Endothelial cell of umbilical vein (primary cell): ENCODE measurements at places on chromosomes 12 and 14. TPM values are rescaled to one million over a fixed set of nuclear protein-coding genes. Genes with fewer than 3 reads are reported as not detected.

DNA sequence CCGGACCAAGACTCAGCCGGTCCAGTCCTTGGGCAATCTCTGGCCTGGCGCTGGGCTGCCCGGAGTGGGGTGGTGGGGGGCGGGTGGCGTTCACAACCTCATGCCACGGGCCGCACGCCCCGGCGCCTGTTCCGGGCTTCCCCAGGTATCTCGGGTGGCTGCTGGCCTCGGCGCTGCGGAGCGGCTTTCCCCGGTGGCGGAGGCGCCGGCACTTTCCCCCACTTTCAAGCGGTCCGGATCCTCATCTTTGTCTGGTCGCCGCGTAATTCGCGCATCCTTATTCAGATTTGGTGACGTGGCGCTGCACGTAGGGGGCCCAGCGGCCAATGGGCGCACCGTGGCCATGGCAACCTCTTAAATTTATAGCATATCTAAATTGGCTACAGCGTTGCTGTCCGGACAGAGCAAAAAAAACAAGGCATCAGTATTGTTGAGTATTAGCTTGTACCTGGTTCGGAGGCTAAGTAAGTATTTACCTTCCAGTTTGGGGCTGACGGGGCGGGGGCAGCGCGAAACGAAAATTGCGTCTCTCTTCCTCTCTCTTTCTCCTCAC is at the start of gene LHX5:
Gene LHX5 (minus strand): TSS at position 253 of the 553 bp plus-strand sequence. CDS start 373 bp downstream, outside the sequence.
- H3K27me3 ChIP-seq, result peaks cover 91% of the 10 kb centered on the region
- no peak for DNase-seq
- no peaks in the 10 kb centered on the region for H3K36me3 ChIP-seq
- no peaks in the 10 kb centered on the region for H3K4me1 ChIP-seq

NPFF gene
- not detected in 2 replicates for total RNA-seq

DNA sequence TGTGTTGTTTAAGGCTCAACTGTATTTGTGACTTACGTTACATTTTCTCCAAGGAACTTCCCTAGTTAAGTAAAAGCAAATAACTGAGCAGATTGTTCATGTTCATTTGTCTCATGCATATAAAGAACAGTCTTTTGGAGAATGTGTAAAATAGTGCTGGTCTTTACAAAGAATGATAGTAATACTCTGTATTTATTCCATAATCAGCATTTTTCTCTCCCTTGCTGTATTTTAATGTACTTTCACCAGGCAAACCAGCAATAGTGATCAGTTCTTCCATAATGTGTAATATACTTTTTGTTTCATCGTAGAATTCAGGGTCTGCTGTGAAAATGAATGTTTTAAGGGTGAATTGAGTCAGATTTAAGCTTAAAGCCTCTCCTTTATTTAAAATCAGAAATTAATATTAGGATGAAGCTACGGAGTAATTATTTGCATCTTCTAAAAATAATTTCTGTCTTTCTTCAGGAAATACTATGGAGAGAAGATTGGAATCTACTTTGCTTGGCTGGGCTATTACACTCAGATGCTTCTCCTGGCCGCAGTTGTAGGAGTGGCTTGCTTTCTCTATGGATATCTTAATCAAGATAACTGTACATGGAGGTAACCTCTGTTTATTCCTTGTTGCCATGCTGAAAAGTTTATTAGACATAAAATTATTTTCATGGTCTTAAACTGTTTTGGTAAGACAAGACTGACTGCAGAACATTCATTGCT is 141.1 kb downstream of the ANO6 start:
- H3K4me3 ChIP-seq, result no peak overlapping the region
- no peaks in the 10 kb centered on the region for H3K36me3 ChIP-seq
- DNase-seq, result no peak
- no peak overlapping the region for H3K27ac ChIP-seq

FAM90A1 gene
- not detected in 2 replicates for total RNA-seq

DHRS2 gene
- 0.44 TPM in 1 of 2 replicates, not detected in the other for total RNA-seq

- no peak overlapping the region for H3K27ac ChIP-seq
- DNase-seq, result no peak
- no peaks in the 10 kb centered on the region for H3K27me3 ChIP-seq
- H3K4me1 ChIP-seq, result peaks cover 22% of the 10 kb centered on the region
These were observed 9.9 kb upstream of the GYS2 start for GRCh38 chr12:21614506-21614905.

TAS2R31 gene
- total RNA-seq, result 3.2 and 4.3 TPM in 2 replicates

- H3K27ac ChIP-seq, result no peak overlapping the region
- H3K27me3 ChIP-seq, result no peaks in the 10 kb centered on the region
- DNase-seq, result no peak
- peaks cover 9% of the 10 kb centered on the region for H3K4me1 ChIP-seq
These were observed 3.1 kb downstream of the SLC25A29 start for GRCh38 chr14:100303179-100303578.

DNA sequence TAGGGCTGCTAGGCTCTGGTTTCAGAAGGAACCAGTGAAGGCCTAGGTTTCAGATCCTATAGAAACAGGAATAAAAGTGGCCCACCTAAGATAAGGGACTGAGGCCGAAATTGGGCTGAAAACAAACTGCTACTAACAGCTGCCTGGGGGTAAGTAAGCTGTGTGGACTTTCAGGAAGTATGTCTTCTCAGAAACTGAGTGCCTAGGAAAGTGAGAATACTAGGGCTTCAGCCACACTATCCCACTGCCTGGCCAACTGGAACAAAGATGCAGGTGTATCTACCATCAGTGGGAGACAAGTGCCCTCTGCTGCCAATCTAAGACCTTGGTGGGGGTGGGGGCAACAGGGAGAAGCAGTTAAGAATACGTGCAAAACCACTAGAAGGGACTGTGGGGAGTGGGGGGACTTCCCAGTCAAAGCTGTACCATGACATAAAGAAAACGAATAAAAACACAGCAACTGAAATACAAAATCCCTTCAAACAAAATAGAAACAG is 82.5 kb downstream of the MED13L start:
- DNase-seq, result no peak
- no peaks in the 10 kb centered on the region for H3K4me1 ChIP-seq
- no peak overlapping the region for H3K4me3 ChIP-seq

DNA sequence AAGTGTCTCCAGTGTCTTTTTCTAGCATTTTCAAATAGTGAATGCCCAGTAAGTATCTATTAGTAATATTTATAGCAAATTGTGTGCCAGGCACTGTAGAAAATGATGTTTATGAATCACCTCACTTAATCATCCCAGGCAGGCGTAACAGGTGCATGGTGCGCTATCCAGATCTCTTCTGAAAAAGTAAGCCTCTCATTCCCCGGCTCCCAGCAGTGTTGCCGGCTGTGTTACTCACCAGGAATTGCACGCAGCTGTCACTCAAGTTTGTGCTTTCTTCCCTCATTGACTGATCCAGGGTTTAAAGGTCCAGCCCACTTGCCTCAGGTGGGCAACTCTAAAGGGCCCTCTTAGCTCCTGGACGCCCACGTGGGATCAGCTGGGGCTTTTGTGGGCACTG is 173.8 kb upstream of the RASSF8 start:
- no peaks in the 10 kb centered on the region for H3K27me3 ChIP-seq
- H3K27ac ChIP-seq, result peak overlapping the region; percentile 20
- no peaks in the 10 kb centered on the region for H3K36me3 ChIP-seq
- no peak for DNase-seq

- no peaks in the 10 kb centered on the region for H3K36me3 ChIP-seq
- no peak overlapping the region for H3K4me3 ChIP-seq
- no peak overlapping the region for H3K27ac ChIP-seq
- H3K4me1 ChIP-seq, result no peaks in the 10 kb centered on the region
- DNase-seq, result no peak
These were observed 64.5 kb downstream of the TTC9 start for GRCh38 chr14:70706177-70706576.

DNA sequence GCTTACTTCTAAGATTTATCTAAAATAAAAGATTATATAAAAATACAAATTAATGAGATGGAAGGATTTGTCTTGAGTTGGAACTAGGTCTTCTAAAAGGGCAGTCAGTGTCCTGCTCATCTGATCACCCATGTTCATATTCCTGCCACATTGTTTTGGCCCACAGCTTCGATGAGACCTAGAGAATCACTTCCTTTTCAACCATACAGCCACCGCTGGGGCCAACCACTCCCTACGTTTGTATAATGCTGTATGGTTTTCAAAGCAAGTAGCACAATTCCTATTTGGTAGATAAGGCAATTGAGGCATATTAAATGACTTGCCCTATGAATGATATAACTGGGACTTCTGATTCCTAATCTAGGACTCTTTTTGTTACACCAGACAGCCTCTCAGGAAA is 249.4 kb downstream of the ZFP36L1 start:
- peaks cover 7% of the 10 kb centered on the region for H3K4me1 ChIP-seq
- no peaks in the 10 kb centered on the region for H3K36me3 ChIP-seq
- no peak overlapping the region for H3K27ac ChIP-seq
- DNase-seq, result no peak
- no peak overlapping the region for H3K4me3 ChIP-seq

GRCh38 chr12:14976658-14977057 is 3.8 kb downstream of the PDE6H start:
- no peak overlapping the region for H3K4me3 ChIP-seq
- no peak for DNase-seq
- H3K36me3 ChIP-seq, result no peaks in the 10 kb centered on the region

DNA sequence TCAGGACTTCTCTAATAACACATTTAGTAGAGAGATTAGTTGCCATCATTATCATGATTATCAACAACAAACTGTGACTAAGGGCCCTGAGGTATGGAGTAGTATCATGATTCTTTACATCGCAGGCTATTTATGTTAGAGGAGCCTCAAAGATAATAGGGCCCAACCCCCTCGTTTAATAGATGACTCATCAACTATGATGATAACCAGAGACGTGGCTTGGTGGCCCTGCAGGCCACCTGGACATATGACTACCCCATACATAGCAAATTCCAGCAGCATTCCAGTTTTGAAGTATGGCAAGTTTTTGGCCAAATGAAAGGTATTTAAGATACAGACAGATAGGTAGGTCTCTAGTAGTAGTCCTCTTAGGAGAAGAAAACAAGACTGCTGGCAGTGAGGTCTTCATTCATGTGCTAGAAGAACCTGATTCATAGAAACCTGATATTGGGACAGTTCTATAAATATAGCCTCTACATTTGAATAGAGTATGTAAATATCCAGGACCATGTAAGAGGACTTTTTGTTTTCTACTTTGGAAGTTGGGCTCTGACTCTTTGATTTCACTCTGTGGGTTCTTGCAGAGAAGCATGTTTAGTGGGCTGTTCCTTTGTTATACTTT is 5.6 kb downstream of the RIC8B start:
- H3K4me3 ChIP-seq, result no peak overlapping the region
- no peaks in the 10 kb centered on the region for H3K36me3 ChIP-seq
- DNase-seq, result peak; percentile 7
- H3K27me3 ChIP-seq, result no peaks in the 10 kb centered on the region

GRCh38 chr12:46084666-46085631 is 94.6 kb upstream of the SCAF11 start:
- no peak overlapping the region for H3K27ac ChIP-seq
- H3K4me1 ChIP-seq, result no peaks in the 10 kb centered on the region
- no peak for DNase-seq
- no peaks in the 10 kb centered on the region for H3K36me3 ChIP-seq

ASIC1 gene
- 0.53 and 0.55 TPM in 2 replicates for total RNA-seq

- H3K4me1 ChIP-seq, result no peaks in the 10 kb centered on the region
- no peak overlapping the region for H3K27ac ChIP-seq
- peaks cover 7% of the 10 kb centered on the region for H3K36me3 ChIP-seq
- no peak for DNase-seq
These were observed 133.8 kb downstream of the BCAT1 start for GRCh38 chr12:24815114-24815423.

GRCh38 chr14:83712418-83713129 is 1817.4 kb upstream of the FLRT2 start:
- no peaks in the 10 kb centered on the region for H3K36me3 ChIP-seq
- H3K4me3 ChIP-seq, result no peak overlapping the region
- H3K27ac ChIP-seq, result no peak overlapping the region
- H3K27me3 ChIP-seq, result no peaks in the 10 kb centered on the region
- peak; percentile 49 for DNase-seq

SCFD1 gene
- total RNA-seq, result 50.4 and 59.9 TPM in 2 replicates

KRT8 gene
- total RNA-seq, result 22.1 and 31.7 TPM in 2 replicates

EPYC gene
- total RNA-seq, result not detected in 2 replicates

DNA sequence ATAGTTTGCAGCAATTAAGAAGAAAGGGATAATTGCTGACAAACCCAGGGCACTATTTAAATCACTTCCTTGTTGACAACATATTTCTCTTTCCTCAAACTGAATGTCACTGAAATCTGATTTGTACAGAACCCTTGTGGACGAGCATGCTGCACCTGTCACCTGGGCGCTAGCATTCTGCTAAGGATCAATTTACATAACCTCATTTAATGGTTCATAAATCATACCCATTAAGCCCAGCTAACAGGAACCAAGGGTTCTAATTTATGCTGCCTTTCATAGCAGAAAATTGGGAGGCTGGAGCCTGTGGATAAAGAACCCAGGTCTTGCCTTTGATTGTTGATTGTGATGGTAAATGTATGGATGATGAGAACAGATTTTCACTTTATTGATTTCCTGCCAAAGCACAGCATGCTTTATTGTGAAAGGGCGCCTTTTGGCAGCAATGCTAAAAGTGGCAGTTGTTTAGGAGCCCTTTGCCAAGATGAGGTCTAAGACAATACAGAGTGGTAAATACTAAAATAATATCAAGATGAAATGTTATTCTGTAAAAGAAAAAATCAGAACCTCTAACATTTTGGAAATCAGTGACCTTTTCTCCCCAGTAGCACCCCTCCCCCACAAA is 95.4 kb downstream of the NKX2-1 start:
- H3K4me3 ChIP-seq, result no peak overlapping the region
- H3K27ac ChIP-seq, result no peak overlapping the region
- DNase-seq, result no peak
- H3K36me3 ChIP-seq, result no peaks in the 10 kb centered on the region
- H3K4me1 ChIP-seq, result no peaks in the 10 kb centered on the region

GRCh38 chr12:3473171-3473570 is 17.8 kb upstream of the PRMT8 start:
- no peak for DNase-seq
- no peaks in the 10 kb centered on the region for H3K4me1 ChIP-seq
- H3K36me3 ChIP-seq, result no peaks in the 10 kb centered on the region
- H3K27ac ChIP-seq, result no peak overlapping the region

STON2 gene
- total RNA-seq, result not detected in 2 replicates

GRCh38 chr12:86669010-86669409 is 412.8 kb upstream of the MGAT4C start:
- DNase-seq, result no peak
- no peak overlapping the region for H3K4me3 ChIP-seq
- H3K36me3 ChIP-seq, result no peaks in the 10 kb centered on the region
- no peaks in the 10 kb centered on the region for H3K4me1 ChIP-seq
- H3K27me3 ChIP-seq, result no peaks in the 10 kb centered on the region

PDE3A gene
- total RNA-seq, result 25.7 and 27.4 TPM in 2 replicates
